ENCODE measurements at places on chromosomes 1 and 21. TPM values are rescaled to one million over a fixed set of nuclear protein-coding genes. Genes with fewer than 3 reads are reported as not detected.

GRCh38 chr1:66364578-66365391 is 169.2 kb upstream of the SGIP1 start:
- DNase-seq = no peak

DNA sequence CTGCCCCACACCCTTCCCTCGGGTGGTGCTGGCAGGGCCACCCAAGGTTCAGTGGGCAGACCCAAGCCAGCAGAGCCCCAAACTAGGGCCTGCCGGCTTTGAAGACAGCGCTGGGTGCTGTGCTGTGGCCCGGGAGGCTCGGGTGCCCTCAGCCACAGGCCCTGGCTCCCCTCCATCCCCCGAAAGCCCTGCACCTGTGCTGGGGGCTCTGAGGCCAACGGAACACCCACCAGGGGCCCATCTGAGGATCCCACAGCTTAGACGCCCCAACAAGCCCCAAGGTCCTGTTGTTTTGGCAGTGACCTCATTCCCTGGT is 8.6 kb downstream of the ITGB2 start:
- DNase-seq = no peak

GRCh38 chr1:211172657-211173056 is 38.7 kb upstream of the KCNH1 start:
- DNase-seq = no peak

GRCh38 chr1:119787776-119788175 is 19.1 kb upstream of the HMGCS2 start:
- no peak for DNase-seq

GRCh38 chr21:16837321-16837720 is 675.5 kb upstream of the CXADR start:
- no peak for DNase-seq

- peak; percentile 80 for DNase-seq
Observed at GRCh38 chr21:25573409-25574206, 33.7 kb downstream of the MRPL39 start.

DNA sequence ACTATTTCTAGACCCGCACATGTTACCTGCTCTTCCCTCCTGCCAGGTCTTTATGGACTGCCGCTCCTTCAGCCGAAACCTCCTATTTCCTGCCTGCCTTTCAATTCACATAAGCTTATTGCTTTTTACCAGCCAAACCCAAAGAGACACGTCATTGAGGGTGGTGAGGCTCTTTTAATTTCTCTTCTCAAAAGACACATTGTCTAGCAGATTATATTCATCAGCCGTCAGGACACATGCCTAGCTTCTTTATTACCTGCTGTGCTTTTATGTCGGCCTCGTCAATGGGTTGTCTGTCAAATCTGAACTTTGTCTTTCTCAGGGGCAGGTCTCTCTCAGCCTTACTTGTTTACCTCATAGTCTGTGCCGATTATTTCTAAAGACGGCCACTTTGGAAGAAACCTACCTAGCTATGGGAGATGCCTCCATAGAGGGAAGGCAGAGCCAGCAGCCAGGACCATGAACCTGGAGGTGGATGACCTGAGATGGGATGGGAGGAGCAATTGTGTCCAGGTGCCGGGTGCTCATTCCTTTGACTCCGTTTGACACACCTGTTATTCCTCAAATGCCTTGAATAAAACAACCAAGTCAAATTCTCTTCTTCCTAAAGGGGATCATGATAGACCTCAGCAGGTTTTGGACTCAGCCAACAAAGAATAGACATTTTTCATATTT is 42.0 kb downstream of the ZBTB18 start:
- no peak for DNase-seq

GRCh38 chr1:26693599-26694572 is 1.9 kb upstream of the ARID1A start:
- peak; percentile 15 for DNase-seq

- no peak for DNase-seq
Observed at GRCh38 chr1:160640359-160641123, 6.3 kb downstream of the SLAMF1 start.

GRCh38 chr1:116881879-116882520 is 27.7 kb upstream of the PTGFRN start:
- peak; percentile 55 for DNase-seq

DNA sequence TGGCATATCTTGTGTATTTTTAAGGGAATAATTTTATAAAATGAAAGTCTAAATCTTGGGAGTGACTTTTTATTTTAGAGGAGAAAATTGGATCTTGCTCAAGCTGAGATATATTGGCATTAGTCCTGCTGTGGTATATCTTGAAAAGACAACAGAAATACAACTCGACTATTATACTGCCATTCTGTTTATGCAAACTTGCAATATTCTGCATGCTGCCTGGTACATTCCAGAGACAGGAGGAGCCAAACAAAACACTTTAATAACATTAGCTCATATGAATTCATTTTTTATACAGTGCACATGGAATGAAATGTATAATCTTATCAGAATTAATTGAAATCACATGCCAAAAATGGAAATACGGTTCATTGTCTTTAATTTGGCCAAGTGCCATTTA is 176.0 kb upstream of the NRIP1 start:
- no peak for DNase-seq

DNA sequence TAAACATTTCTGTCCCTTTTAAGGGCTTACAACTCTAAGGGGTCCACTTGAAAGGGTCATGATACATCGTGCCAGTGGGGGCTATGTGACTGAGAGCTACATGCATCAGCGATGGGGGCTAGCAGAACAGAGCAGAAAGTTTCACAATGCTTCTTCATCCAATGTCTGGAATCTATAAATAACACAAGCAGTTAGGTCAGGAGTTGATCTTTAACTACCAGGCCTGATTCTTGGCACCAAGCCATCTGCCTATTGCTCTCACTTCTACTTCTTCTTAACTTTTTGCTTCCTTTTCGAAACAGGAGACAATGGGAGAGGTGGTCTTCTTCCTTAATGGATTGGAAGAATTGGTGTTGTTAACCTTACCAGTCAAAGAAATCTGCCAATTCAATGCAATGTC is 410.0 kb downstream of the TGFB2 start:
- DNase-seq = no peak

MIXL1 gene
- 0.05 TPM for total RNA-seq

TRMT13 gene
- 8.0 TPM for total RNA-seq

- DNase-seq = peak; percentile 96
Observed at GRCh38 chr21:32256873-32257620, 21.8 kb downstream of the MIS18A start.
